ENCODE measurements at places on chromosomes 5 and 9.

GRCh38 chr9:107906074-107906473, 416.5 kb upstream of the KLF4 start:
- DNase-seq, result no peak

GRCh38 chr9:1125741-1126140, 75.6 kb downstream of the DMRT2 start:
- no peak for DNase-seq

DNA sequence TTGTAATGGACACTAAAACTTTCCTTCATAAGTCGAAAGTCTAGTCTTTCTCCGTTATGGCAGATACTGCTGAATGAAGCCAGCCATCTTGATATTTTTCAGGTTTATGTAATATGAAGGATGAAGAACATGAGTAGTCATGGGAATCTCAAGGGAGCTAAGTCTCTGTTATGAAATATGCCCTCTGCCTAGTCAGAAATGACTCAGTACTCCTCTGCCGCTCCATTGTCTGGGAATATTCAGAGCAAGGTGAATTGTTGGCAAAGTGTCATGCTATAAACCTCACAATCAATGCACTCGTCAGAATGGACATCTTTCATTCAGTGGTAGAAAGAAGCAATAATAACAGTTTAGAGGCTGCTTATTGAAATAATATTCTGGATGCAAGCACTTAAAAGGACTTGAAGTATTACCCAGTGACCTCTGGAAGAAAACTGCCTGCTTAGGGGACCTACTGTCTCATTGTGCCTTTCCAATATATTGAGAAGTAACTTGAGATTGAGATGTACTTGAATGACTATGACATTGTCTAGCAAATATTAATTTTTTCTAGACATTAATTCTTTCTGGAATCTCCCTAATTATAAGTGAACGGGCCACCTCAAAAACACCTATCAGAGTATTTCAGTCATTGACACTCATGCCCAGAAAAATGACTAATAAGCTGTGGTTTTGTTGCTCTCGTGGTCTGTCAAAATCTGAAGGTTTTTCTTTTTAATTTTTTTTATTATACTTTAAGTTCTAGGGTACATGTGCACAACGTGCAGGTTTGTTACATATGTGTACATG, 1011.5 kb upstream of the ACO1 start:
- DNase-seq, result no peak

DNA sequence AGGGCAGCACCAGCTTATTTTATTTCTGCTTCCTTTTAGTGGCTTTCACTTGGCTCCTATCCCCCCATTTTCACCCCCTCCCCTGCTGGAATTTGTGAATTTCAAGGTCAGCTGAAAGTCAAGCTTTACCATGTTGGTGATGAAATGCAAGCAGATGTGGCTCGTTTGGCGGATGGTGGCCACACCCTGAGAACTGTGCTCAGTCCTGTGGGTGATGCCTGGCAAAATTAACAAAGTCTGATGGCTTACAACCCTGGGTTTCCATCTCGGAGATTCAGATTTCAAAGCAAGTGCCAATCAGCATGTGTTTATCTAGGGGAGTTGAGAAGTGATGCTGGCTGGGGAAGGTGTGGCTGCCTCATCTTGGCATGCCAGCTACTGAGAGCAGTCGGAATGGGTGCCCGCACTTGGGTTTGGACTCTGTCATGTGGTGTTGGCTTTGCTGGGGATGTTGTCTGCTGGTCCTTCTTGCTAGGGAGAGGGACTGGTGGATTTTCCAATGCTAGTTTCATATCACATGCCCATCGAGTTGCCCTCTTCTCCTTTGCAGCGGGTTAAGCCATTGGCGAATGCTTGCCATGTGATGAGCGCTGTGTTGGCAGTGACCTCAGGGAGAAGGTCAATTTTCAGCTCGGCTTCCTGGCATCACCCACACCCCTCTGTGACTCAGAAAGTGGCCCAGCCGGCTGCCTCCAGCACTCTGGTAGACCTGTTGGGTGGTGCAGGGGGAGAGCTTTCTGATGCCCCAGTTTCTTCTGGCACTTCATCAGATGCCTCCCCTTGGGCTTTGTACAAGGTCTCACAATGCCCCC, 77.0 kb upstream of the PITX1 start:
- no peak for DNase-seq
